Mesendoderm (in vitro differentiated cells): ENCODE measurements at places on chromosomes 1 and 21.

DNA sequence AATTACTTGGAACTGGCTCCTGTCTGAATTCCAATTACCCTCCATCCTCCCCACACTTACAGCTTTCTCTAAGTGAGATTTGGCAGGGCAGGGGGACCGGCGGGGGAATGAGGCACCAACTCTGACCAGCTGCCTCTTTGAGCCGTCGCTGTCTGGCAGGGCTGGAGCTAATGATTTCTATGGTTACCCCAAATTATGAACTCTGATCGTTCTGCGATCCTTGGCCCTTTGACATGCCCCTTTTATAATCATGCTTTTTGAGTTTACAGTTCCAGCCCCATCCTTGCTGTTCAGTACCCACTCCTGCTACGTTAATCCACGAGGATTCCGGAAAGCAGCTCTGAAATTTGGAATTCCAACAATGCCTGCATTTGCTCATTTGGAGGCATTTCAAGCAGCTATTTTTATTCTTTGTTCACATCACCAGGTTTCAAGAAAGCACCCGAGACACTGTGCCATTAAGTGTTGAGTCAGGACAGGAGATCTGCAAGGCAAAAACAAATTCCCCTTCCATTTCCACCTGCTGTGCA, 54.6 kb upstream of the LBR start:
- DNase-seq: no peak

DNA sequence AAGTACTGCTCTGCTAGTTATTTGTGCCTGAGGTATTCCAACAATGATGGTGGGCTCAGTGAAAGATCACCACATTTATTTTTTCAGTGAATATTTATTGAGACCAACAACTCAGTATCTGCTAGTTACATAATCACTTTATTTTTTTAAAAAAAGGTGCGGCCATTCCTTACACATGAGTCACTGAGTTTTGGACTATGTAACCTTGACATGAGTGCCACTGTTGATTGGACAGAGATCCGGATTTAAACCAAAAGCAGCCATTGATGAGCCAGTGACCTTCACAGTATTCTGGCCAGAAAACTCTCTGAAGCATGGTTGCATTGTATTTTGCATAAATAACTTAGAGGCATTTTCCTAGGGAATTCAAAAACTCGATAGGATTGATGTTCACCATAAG, 79.5 kb downstream of the NUF2 start:
- no peak for DNase-seq

GRCh38 chr1:147794570-147794969, 34.2 kb upstream of the GJA5 start:
- DNase-seq: peak; percentile 56

- DNase-seq: no peak
Observed at GRCh38 chr1:8077602-8078001, 51.5 kb upstream of the ERRFI1 start.

GRCh38 chr1:78892260-78892840, 114.2 kb downstream of the ADGRL4 start:
- DNase-seq: no peak

- no peak for DNase-seq
Observed at GRCh38 chr1:72007312-72007711, 275.0 kb downstream of the NEGR1 start.

DNA sequence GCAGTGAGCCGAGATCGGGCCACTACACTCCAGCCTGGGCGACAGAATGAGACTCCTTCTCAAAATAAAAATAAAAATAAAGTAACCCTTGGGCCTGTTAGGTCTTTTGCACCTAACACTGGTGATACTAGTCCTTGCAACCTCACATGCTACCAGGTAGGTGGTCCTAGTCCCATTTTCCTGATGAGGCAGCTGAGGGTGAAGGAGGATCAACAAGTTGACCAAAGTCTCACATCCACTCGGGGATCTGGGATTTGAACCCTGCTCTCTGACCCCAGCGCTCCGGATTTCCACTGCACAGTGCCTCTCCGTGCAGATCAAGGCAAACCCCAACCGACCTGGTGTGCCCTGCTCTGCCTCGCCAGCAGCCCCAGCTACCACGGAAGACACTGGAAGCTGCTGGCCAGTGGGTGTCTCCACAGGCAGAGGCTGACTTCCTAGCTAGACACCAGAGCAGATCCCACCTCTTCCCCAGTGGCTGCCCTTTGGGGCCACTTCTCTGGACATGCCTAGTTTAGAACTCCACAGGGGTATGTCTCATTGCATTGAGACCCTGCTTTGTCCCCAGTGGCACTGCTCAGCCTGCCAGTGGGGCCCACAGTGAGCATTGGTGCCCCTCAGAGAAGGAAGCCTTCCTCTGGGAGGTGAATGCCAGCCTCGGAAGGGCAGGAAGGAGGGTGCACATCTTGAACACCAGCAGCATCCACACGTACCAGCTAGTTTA, 27.6 kb downstream of the LDLRAP1 start:
- no peak for DNase-seq

DNA sequence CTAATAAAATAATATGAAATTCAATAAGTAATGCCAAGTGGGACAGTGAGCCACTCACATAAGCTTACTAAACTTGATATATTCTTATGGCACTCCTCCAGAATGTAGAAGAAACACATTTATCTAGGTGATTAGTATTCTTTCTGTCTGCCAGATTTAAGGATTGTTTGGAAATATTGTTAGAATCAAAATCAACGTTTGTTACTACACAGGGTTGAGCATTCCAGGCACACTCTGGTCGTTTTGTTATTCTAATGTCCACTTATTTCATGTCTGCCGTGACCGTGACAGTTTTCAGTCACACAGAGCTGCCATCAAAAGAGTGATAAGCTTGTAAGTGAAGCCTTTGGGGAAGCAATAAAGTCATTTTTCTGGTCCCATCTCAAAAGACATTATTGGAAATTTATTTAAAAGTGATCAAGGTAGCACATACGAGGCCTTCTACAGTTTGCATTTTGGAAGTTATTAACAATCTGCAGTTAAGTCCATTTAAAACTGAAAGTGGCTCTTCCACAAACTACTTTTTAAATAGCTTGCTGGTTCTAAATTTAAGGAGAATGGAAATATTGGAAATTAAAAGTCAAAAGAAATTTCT, 38.0 kb downstream of the NFIA start:
- no peak for DNase-seq

GRCh38 chr1:116881879-116882520, 27.7 kb upstream of the PTGFRN start:
- peak; percentile 85 for DNase-seq
